ENCODE measurements at places on chromosomes 13 and 19.

GRCh38 chr13:49954674-49955455 lies 18.7 kb upstream of the SPRYD7 start:
- no peak for DNase-seq

DNA sequence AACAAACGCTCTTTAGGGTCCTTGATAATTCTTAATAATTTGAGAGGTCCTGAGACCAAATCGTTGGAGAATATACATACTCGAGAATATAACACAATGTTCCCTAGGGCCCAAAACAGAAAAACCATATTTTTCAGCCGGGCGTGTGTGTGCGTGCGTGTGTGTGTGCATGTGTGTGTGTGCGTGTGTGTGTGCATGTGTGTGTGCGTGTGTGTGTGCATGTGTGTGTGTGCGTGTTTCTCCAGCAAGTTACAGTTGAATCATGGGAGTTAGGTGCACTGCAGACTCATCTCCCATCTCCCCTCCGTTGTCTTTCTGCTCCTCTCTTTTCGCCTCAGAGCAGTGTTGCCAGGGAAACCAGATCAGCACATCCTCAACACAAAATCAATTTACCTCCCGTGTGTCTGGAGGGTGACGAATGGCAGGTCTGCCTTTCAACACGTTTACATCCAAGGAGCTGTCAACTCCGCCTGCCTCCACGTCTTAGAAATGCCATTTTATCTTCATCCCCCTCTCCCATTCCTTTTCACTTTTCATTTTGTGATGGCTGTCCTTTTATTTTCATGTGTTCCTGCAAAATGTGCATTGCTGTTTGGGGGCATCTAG lies 8.3 kb upstream of the PNMA8B start:
- no peak for DNase-seq

DNA sequence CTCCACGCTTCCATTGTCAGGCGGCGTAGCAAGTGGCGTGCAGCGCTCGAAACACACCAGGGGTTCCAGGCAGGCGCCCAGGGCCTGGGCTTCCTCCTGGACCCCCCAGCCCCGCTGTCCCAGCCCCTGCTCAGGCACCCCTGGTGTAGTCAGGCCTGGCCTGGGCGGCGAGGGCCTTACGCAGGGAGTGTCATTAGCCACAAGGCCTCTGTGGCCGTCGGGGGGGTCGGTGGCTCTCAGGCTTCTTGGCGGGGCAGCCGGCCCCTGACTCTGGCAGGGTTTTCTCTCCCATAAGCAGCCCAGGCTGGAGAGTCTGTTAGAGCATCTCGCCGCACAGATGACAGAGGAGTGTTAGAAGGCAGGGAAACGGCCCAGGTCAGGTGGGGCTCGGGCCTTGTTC lies 116.7 kb downstream of the KDM4B start:
- DNase-seq, result no peak

DNA sequence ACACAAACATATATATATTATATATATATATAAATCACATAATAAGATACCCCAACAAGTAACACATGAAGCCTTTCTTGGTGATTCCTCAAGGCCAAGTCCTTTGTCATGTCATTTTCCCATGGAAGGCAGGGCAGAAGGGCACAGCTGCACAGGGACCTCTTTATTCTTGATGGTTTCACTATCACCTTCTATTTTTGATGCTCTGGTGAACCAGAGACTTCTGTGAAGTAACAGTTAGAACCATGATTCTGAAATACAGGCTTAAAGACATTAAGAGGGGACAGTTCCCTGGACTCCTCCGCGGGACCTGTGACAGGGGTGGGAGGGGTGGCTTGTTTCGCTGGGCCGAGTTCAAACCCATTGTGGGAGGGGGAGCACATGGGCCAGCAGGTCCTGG lies 104.0 kb downstream of the DGKH start:
- DNase-seq, result no peak

GRCh38 chr19:39342647-39343305 lies 555 bp downstream of the SAMD4B start:
- DNase-seq, result no peak

DNA sequence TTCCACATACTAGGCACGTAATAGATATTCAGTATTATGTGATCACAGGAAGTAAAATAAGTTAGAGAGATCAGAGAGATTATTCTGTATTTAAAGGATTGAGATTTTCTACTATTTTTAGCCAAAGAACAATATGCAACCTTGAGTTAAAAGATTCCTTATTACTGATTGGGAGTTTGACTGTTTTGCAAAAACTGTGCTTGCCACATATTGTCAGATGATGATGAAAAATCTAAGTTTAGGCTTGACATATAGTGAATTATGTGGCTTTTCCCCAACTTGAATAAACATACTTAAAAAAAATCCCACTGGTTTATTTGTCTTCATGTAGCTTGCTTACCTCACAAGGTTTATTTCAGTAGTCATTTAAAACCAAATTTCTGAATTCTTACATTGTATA lies 194.4 kb downstream of the KCNRG start:
- no peak for DNase-seq

DNA sequence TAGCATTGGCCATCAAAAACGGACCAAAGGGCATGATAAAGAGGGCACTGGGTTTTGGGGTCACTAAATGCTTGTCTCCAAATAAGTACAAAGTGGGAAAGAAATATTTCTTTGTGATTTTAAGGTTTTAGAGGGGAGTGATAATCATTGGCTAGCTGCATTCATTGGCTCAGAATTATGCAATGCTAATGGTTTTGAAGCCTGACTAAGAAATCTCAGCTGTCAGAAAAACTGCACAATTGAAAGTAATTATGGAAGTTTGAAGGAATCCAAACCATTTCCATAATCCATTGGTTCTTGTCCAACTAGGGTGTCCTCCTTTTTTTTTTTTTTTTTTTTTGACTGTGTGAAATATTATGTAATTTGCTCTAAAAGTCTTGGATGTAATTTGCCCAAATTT lies 88.2 kb upstream of the ARGLU1 start:
- no peak for DNase-seq

DNA sequence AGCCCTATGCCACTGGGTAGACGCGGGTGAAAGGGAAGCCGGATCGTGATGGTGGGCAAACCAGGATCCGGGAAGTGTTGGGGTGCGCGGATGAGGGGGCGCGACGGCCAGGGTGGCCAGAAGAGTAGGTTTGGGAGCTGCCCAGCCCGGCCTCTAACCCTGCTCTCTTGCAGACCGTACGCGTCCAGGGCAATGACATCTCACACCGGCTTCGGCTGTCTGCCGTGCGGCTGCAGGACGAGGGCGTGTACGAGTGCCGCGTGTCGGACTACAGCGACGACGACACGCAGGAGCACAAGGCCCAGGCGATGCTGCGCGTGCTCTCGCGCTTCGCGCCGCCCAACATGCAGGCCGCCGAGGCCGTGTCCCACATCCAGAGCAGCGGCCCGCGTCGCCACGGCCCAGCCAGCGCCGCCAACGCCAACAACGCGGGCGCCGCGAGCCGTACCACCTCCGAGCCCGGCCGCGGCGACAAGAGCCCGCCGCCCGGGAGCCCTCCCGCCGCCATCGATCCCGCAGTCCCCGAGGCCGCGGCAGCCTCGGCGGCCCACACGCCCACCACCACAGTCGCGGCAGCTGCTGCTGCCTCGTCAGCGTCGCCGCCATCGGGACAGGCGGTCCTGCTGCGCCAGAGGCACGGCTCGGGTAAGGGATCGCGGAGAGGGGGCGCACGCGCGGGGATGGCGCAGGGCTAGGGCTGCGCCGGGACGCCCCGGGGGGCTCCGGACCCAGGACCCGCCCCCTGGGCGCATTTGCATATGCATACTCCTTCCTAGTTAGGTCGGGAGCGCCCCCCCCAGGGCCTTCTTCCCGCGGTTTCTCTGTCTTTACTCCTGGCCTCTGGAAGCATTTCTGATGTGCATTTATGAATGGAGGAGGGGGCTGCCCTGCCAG lies 4.1 kb downstream of the VSTM2B start:
- DNase-seq, result no peak

GRCh38 chr13:46633416-46633815 lies 80.4 kb downstream of the LRCH1 start:
- no peak for DNase-seq

- DNase-seq, result no peak
Measured at GRCh38 chr13:105395041-105395440, 1140.4 kb downstream of the EFNB2 start.

- no peak for DNase-seq
Measured at GRCh38 chr19:49687566-49688316, 1.7 kb upstream of the ADM5 start.

GRCh38 chr13:98510156-98510509 lies 66.8 kb downstream of the STK24 start:
- DNase-seq, result no peak

DNA sequence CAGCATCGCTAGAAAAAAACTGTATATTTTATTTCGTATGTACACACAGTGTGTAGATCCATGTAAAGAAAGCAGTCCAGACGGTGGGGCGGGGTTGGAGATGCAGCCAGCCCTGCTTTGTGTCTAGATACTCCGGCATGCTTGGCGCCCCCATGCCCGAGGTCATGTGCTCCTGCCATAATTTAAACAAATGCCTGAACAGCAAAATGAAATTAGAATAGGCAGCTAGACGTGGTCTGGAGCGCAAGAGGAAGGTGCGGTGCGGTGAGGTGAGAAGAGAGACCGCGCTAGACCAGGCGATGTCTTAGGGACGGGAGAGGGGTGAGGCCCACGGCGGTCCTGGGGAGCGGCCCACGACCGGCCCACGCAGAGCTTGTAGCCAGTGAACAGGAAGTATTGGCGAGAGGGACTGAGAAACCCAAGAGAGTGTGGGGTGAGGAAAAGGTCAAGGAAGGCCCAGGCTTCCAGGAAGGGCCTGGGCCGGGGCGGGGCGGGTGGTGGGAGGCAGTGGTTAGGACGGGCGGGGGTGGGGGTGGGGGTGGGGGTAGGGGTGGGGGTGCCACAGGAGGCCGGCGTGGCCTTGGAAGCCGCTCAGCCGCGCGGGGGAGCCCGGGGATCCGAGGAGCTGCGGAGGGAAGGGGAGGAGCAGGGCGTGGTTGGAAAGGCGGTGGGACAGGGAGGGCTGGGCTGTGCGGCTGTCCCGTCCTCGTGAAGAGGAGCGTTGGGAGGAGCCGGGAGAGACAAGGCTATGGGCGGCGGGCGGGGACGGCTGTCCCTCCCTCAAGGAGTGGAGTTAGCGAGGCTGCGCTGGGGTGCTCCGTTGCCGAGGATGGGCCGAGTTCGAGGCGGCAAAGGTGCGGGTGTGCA lies 254.7 kb upstream of the SGCG start:
- DNase-seq, result no peak

GRCh38 chr13:29573190-29573589 lies 22.3 kb downstream of the SLC7A1 start:
- DNase-seq, result no peak

DNA sequence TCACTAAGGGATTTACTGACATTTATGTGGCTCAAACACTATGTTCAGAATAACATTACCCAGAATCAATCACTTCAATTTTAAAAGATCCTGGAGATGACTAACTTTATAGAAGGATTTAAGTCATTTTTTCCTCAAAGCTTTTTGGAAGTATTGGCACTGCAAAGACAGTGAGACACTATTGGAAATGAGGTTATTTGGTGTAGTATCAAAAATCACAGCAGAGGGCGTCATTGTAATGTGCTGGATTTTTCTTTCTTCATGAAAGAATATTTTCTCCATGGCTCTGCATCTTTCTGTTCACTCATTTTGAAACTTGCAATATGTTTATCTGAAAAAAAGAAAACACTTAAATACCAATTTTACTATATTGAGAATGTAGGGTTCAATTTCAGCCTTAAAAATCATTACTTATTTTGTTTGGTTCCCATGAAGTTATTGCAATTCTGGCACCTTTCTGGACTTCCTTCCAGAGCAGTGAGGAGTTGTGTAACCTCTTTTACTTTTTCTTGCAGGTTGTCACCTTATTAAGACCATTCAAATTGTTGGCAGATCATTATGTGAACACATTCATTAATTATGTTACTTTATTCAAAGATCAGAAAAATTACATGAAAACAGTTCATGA lies 3.7 kb upstream of the CSNK1A1L start:
- no peak for DNase-seq

DNA sequence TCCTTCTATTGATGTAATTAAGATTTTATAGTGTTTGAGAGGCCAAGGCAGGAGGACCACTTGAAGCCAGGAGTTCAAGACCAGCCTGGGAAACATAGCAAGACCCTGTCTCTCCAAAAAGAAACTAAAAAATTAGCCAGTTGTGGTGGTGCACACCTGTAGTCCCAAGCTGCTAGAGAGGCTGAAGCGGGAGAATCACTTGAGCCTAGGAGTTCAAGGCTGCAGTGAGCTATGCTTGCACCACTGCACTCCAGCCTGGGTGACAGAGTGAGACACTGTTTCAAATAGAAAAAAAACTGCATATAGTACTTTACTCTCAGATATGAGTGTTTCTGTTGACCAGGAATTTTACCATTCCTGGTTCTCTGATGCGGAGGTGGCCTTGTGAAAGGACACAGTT lies 48.9 kb downstream of the CDADC1 start:
- DNase-seq, result no peak

DNA sequence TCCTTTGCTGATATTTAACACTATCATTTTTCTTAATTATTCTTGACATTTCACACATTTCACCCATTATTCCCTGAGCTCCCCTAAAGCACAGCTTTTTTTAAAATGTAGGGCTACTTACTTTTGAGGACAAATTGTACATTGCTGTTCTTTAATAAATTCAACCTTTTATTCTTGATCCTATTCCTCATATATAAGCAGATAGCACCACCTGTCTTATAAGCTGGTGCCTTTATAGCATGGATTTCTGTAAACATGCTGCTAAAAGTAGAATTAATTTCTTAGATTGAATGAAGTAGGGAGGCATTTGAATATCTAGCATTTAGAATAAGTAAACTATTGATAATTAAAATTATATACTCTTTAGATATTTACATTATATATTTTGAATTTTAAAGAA lies 603.4 kb upstream of the PCDH9 start:
- no peak for DNase-seq

DNA sequence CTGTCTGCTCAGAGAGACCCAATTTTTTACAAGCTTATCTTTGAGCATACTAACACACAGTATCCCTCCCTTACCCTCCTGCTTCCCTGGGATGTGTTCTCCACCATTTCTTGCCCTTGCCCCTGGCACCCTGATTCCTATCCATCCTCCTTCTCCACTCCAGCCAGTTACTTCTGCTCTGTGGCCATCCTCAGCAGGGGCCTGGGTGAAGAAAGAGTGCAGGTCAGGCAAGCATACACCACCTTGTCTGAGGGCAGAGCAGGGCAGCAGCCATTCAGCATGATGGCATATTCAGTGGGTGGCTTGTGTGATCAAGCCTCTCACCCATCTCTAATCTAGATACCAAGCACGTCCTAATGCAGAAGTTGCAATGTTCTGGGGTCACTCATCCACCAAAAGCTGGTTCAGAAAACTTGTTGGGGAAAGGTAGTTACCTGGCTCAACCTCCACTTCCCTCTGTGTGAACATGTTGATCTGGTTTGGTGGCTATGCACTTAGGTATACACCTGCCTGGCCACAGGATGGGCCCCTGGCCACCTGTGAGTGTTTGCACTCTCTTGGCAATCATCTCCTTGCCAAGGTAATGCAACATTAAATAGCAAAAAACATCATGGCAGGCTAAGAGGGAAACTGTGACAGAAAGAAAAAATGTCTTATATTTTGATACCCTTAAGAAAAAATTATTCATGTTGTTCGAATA lies 900.3 kb upstream of the MIR17HG start:
- DNase-seq, result no peak
